ENCODE measurements at places on chromosomes 12 and 14.

GRCh38 chr12:10179776-10180181, 947 bp downstream of the TMEM52B start:
- DNase-seq = no peak

DNA sequence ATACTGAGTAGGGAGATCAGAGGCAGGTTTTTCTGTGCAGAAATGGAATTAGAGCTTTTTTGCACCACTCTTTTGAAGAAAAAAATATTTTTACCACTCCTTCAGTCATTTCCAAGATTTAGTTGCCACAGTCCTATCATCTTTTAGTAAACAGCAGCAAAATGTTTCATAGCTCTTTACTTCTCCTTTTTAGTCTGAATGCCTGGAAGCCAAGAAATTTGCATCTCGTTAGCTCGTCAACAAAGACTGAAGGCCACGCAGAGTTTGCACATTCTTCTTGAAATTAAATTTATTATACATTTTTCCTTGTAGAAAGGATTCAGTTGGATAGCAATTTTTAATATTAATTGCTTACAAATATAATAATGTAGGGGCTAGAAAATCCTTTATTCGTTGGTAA, 544.5 kb upstream of the ATP2B1 start:
- no peak for DNase-seq

DNA sequence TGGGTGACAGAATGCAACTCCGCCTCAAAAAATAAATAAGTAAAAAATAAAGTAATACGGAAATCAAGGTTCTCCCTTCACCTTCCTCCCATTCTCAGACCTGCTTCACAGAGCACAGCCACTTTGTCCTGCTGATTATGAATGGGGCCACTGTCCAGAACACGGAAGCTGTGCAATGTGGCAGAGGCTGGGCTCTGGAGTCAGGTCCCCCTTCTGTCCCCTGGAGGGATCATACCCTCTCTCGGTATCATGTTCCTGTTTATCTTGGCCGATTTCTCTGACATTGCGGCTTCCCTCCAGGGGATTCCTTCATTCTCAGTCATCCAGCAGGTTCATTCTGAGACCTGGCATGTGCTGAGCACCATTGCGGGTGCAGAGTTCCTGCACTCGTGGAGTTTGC, 11.3 kb downstream of the PPP2R5C start:
- DNase-seq = no peak

- DNase-seq = no peak
Measured at GRCh38 chr12:68568922-68569569, 41.7 kb upstream of the RAP1B start.

Data from NCI-H2227 treated with DMSO at 0.1 percent for 48 hours (cell line).